ENCODE measurements at places on chromosomes 4 and X.
A peak's percentile ranks its signal among the peaks of the same experiment; 100 is the strongest.

DNA sequence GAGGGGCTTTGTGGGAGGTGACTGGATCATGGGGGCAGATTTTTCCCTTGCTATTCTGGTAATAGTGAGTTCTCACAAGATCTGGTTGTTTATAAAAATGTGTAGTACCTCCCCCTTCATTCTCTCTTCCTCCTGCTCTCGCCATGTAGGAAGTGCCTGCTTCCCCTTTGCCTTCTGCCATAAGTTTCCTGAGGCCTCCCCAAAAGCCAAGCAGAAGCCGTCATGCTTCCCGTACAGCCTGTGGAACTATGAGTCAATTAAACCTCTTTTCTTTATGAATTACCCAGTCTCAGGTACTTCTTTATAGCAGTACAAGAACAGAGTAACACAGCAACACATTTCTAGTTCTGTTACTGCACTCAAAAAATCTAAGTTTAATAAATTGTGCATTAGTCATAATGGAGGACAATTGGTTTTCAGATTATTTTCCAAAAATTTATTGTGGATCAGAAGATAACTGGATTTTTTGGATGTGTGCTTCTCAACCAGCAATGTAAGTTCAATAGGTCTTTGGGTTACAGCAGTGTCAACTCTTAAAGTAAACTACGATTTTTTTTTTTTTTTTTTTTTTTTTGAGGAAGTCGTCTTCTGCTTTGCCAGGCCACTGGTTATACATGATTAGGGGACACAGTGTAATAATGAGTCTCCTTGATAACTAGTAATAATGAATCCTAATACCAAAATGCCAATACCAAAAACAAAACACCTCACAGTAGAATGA lies 69.9 kb downstream of the CHIC2 start:
- no peak overlapping the region for H3K4me3 ChIP-seq
- H3K27ac ChIP-seq = no peak overlapping the region
- no peaks in the 10 kb centered on the region for H3K27me3 ChIP-seq

DNA sequence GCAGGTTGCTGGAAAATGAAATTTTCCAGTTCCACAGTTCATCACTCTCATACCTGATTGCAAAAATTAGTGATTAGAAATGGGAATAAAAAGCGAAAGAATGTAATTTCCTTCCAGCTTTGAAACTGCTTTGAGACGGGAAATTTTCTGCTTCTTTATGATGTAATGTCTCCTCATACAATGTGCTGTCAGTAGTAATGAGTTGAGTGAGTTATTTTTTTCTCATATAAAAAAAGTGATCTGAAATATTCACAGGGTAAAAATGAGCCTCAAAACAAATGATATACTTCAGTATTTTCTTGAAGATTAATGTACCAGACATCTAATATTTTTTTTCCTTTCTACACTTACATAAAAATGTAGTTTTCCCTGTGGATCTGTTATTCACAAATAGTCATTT lies 179.1 kb upstream of the FAT4 start:
- no peak overlapping the region for H3K4me3 ChIP-seq
- no peaks in the 10 kb centered on the region for H3K27me3 ChIP-seq
- DNase-seq = no peak
- no peaks in the 10 kb centered on the region for H3K36me3 ChIP-seq

DNA sequence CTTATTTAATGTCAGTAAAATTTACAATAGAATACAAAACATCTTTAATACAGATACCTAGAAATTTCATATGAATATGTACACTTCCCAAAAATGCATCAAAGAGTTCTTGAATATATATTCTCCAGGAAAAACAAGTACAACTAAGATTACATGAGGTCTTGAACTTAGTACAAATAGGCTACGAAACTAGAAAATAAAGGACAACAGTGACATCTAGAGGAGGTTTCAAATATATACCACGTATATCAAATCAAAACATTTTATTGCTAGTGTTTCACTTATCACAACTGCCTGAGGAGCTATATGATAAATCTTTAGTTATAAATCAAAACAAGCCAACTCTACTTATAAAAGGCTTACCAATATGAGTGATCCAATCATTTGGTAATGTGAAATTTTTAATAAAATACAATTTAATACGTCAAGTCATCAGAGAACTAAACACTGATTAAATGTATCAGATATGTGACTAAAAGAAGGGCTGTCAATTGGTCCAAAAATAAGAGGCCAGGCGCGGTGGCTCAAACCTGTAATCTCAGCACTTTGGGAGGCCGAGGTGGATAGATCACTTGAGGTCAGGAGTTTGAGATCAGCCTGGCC lies 36.6 kb downstream of the ANAPC10 start:
- peaks cover 6% of the 10 kb centered on the region for H3K4me1 ChIP-seq
- DNase-seq = no peak
- H3K27me3 ChIP-seq = no peaks in the 10 kb centered on the region
- no peaks in the 10 kb centered on the region for H3K36me3 ChIP-seq
- H3K27ac ChIP-seq = no peak overlapping the region

GRCh38 chrX:27765718-27766117 lies 42.1 kb upstream of the MAGEB10 start:
- DNase-seq = no peak
- H3K4me1 ChIP-seq = no peaks in the 10 kb centered on the region
- H3K27me3 ChIP-seq = no peaks in the 10 kb centered on the region
- H3K36me3 ChIP-seq = no peaks in the 10 kb centered on the region
- H3K27ac ChIP-seq = no peak overlapping the region

GRCh38 chr4:2212831-2213230 lies 29.1 kb downstream of the HAUS3 start:
- H3K27me3 ChIP-seq = no peaks in the 10 kb centered on the region
- H3K4me3 ChIP-seq = no peak overlapping the region
- no peak overlapping the region for H3K27ac ChIP-seq
- no peaks in the 10 kb centered on the region for H3K4me1 ChIP-seq

- DNase-seq = no peak
- H3K27ac ChIP-seq = no peak overlapping the region
- no peaks in the 10 kb centered on the region for H3K4me1 ChIP-seq
- H3K27me3 ChIP-seq = no peaks in the 10 kb centered on the region
Observed at GRCh38 chrX:25049357-25049756, 33.6 kb upstream of the ARX start.

GRCh38 chr4:83993774-83994173 lies 457.9 kb downstream of the GPAT3 start:
- no peaks in the 10 kb centered on the region for H3K4me1 ChIP-seq
- H3K36me3 ChIP-seq = no peaks in the 10 kb centered on the region
- DNase-seq = no peak

GRCh38 chr4:133969202-133969848 lies 232.3 kb downstream of the PABPC4L start:
- H3K27ac ChIP-seq = no peak overlapping the region
- H3K4me3 ChIP-seq = no peak overlapping the region
- H3K4me1 ChIP-seq = no peaks in the 10 kb centered on the region
- H3K27me3 ChIP-seq = no peaks in the 10 kb centered on the region
- no peaks in the 10 kb centered on the region for H3K36me3 ChIP-seq

DNA sequence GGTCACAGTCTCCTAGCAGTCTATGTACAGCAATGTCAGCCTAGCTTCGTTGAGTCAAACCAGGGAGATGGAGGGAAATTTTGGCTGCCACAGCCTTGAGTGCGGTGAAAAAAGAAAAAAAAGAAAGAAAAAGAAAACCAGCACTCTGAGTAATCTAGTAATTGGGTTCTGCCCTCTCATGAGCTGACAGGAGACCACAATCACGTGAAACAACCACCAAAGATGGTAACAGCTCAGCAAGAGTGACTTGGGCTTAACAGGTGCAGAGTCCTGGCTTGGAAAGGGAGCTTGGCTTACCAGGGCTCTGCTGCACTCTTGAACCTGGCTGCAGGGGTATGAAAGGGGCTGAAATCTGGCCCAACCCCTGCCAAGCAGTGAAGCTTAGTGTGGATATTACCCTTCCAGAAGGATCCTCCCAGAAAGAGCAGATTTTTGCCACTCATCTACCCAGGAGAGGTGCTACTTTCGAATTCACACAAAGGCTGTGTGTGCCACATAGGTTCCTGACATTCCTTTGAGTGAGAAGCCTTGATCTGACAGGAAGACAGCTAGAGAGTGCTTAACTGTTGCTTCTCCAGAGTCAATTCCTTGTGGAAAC lies 350.3 kb downstream of the PTTG2 start:
- peak overlapping the region; percentile 66 for H3K27ac ChIP-seq
- H3K36me3 ChIP-seq = no peaks in the 10 kb centered on the region
- peak; percentile 68 for DNase-seq
- H3K4me1 ChIP-seq = peaks cover 42% of the 10 kb centered on the region
- no peak overlapping the region for H3K4me3 ChIP-seq

Data from T-cell (primary cell).